ENCODE measurements at places on chromosomes 11 and 22.

- DNase-seq = no peak
Measured at GRCh38 chr11:11532574-11532973, 89.2 kb downstream of the GALNT18 start.

DNA sequence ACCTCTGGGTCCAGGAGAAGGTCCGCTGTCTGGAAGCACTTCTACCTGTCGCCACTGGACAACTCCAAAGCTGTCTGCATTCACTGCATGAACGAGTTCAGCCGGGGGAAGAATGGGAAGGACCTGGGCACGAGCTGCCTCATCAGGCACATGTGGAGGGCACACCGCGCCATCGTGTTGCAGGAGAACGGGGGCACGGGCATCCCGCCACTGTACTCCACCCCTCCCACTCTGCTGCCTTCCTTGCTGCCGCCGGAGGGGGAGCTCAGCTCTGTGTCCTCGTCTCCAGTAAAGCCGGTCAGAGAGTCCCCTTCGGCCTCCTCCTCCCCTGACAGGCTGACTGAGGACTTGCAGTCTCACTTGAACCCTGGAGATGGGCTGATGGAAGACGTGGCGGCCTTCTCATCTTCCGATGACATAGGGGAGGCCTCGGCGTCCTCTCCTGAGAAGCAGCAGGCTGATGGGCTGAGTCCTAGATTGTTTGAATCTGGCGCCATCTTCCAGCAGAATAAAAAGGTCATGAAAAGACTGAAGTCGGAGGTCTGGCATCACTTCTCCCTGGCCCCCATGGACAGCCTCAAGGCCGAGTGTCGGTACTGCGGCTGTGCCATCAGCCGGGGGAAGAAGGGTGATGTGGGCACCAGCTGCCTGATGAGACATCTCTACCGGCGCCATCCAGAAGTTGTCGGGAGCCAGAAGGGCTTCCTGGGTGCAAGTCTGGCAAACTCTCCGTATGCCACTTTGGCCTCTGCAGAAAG lies 31.0 kb downstream of the ZBED4 start:
- DNase-seq = no peak

- no peak for DNase-seq
Measured at GRCh38 chr11:79864882-79865281, 424.1 kb upstream of the TENM4 start.

DNA sequence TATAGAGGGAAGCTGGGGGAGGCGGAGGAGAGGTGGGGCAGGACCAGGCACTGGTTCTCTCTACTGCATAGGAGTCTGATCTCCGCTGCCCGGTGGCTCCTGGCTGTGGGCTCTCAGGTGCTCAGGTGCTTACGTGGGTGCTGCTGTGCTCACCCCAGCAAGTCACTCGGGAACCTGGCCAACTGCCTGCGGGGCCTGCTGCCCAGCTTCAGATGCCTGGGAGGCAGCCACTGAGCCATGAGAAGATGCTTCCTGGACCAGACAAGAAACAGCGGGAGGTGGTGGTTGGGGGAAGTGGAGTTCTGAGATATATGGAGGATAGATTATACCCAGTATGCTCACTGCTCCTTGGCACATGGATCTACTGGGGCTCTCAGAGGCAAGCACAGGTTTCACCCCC lies 1303.4 kb downstream of the TBC1D22A start:
- DNase-seq = no peak

DNA sequence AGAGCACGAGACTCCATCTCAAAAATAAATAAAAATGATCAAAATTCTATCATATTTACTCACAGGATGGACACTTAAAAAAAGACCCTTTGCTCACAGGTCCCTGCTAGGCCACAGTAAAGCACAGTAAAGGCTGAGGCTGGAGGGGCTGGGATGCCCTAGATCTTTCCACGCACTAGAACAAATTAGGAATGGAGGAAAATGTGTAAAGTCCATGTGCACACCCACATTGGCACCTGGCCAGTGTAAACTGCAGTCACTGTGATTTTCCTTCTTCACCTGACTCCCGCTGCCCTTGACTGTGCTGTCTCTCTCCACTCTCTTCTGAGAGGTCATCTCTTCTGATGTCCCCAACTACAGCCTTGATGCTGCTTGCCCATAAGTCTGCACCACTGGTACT lies 195.5 kb downstream of the EFCAB6 start:
- no peak for DNase-seq

DNA sequence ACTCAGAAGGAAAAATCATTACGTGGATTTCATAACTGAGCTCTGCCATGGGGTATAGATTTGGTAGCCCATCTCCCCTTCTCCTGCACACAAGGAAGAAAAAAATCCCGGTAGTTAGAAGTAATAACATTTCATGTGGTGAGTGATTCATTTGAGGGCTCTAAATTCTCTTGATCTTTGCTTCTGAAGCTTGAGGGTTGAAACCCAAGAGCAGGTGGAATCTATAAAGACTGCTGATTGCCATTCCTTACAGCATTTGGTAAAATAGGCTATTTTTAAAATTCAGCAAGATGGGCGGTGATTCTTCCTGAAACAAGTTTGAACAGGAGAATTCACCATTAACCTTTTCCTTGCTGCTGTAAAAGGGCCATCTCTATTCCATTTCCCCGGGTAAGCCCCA lies 266.1 kb downstream of the CADM1 start:
- no peak for DNase-seq

- DNase-seq = no peak
Measured at GRCh38 chr11:122853971-122854446, 15.7 kb downstream of the CRTAM start.

GRCh38 chr11:68165601-68166000 lies 44.4 kb upstream of the CHKA start:
- DNase-seq = no peak

- DNase-seq = no peak
Measured at GRCh38 chr11:129192150-129192549, at the start of gene ARHGAP32. Gene ARHGAP32, minus strand, starts transcription at chr11:129192325. Its CDS starts 127 bp downstream, at chr11:129192198.

DNA sequence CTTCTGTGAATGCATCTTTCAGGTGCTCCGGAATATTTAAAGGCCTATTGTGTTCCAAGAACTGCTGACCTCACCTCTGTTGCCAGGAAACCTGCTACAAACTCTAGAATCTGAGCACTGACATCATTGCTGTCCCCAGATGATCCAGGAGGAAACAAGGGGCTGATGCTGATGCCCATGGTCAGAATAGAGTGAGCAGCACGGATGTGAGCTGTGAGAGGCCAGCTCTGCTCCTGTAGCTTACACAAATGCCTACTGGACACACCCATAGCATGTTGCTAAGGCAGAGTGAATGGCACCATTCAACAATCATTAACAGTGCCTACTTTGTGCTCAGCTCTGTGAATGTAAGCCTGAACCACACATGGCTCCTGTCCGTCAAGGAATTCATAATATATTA lies 276.7 kb upstream of the API5 start:
- no peak for DNase-seq

GRCh38 chr11:12529793-12530192 lies 144.4 kb upstream of the TEAD1 start:
- no peak for DNase-seq
